NCI-H510A treated with DMSO at 0.1 percent for 48 hours (cell line): ENCODE measurements at places on chromosomes 2 and 18.

GRCh38 chr18:58316396-58317342 is 272.6 kb downstream of the NEDD4L start:
- DNase-seq: no peak

DNA sequence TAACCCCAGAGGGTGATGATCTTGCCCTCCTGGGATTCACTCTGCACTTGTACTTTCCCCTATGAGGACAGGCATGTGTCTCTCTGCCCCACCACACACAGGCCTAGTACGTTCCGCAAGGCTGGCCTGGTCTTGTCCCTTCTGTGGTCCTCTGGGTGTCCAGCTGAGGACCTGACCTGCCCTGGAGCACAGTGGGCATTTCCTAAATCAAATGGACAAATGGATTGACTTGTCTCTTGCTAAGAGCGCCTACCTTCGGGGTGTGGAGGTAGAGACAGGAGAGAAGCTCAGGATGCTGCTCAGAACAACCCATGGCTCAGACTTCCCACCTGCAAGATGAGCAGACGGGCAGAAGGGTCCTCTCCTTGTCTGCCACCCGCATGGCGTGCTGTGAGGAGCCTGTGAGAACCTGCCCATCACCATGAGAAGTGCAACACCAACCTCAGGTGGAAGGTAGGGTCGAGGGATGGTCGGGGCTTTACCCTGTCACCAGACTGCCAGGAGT is 133.6 kb downstream of the MYCN start:
- no peak for DNase-seq

DNA sequence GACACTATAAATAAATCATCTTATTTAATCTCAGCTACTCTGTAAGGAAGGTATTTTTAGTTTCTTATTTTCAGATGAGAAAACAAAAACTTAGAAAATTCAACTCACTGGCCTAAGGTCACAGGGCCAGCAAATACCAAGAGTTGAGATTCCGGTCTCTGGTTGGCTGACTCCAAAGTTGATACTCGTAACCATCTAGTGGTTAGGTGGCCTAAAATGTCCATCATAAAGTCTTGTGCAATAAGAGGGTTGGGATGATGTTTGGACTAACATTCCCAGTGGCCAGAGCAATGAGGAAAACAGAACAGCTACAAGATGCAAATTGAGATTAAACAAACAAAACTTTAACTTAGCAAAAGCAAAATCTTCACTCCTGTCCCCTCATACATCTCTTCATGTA is 360.3 kb downstream of the FIGN start:
- DNase-seq: no peak

- no peak for DNase-seq
Measured at GRCh38 chr2:71578767-71579342, 125.5 kb downstream of the DYSF start.

DNA sequence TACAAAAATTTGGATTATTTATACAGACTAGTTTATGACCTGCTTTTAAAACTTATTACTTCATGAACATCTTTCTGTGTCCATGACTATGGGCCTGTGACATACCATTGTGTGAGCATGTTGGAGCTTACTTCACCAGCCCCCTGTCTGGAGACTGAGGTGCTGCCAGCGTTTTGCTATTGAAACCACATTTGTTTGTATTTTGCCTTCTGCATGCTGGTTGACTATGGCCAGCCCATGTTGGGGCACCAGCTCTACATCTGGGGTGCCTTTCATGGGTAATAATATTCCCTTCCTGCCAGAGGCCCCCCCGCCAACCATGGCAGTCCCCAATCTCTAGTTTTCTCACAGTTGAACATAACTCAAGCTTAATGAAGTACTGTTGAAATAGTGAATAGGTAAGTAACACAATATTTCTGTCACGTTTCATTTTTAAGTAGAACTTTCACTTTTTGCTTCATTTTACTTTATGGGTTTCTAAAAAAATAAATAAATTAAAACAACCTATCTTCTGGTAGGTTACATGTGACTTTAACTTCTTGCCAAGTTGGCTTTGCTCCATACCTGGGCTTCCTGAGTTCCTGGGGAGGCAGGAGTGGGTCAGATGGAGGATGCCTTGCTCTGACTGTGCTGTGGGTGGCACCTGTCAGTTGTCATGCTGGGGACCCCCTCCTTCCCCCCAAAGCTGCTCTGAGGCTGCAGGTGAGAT is 63.9 kb downstream of the DGKD start:
- no peak for DNase-seq
